ENCODE measurements at places on chromosomes 12 and 14.

GRCh38 chr12:86264451-86265328 lies 8.5 kb upstream of the MGAT4C start:
- no peak for DNase-seq

GRCh38 chr14:24095271-24096068 lies 1.4 kb downstream of the PCK2 start:
- DNase-seq, result no peak

DNA sequence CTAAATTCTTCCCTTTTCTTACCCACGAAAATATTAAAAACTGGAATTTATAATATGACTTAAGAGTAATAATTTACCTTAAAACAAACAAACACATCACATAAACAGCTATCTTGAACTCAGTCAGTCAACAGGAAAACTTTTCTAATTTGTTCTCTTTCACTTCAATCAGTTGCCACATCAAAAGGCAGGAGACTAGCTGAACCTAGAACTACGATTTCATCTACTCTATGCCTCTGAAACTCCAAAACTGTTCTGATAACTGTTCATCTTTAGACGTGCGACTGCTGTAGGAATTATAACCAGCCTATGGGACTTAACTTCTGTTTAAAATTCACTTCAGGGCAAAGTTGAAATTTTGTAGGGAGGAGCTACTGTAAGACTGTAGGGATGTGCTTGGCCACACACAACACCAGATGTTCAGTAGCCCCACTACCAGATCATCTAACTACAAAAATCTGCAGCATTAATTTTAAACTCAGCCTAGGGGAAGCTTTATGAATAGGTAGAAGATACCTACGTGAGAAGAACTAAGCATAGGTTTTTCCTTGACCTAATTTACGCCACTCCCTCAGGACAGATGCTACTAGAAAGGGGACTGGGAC lies 7.6 kb upstream of the RAD51AP1 start:
- DNase-seq, result no peak

DNA sequence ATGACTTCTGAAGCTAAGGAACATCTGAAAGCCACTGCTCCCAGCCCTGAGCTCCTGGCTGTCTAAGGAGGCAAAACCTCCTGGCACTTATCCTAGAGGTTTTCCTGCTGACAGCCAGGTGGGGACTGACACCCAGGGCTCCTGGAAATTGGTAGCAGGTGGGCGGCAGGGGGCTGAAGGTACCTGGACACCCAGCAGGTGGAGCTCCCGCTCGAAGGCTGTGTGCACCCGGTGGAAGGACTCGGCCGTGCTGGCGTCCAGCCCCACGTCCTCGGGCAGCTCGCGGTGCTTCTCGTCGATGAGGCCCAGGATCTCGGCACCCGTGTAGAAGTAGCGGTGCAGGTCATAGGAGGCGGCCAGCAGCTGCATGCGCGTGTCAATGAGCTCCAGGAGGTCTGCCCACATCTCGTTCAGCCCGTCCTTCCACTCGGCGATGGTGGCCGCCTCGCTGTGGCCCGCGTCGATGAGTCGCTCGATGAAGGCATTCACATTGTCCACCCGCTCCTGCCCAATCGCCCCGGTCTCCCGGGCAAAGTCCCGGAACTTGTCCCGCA lies 68.2 kb downstream of the PLEKHG3 start:
- no peak for DNase-seq

DNA sequence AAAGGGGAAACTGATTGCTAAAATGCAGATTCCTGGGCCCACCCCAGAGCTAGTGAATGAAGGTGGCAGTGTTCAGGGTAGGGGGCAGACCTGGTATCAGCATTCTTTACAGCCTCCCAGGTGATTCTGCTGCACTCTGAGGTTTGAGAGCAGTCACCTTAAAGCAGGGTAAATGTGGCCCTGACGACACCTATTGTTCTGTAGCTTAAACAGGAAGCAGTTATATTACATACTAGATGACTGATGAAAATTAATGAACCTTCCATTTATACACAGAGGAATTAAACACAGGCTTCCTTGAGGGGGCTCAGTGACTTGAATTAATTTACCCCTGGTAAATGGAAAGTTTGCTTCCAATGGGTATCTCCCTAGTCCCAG lies 25.3 kb downstream of the NUAK1 start:
- no peak for DNase-seq

GRCh38 chr12:91417650-91418049 lies 235.0 kb upstream of the DCN start:
- DNase-seq, result no peak

GRCh38 chr12:130828895-130829294 lies 10.2 kb downstream of the STX2 start:
- no peak for DNase-seq

DNA sequence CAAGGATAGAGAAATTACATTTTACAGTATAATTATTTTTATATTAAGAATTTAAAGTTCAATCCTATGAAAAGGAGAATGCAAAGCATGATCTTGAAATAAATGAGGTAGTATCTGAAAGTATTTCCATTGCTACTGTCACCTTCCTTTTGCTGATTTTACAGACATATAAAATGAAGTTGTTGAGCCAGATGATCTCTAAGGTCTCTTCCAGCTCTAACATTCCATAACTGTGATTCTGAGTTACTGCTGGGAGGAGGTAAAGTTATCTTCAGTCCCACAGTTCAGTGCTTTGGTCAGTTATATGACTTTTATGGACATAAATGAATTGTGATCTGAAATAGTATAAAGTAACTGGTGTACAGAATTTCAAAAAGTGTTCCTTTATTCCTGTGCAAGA lies 52.8 kb downstream of the SLC38A6 start:
- no peak for DNase-seq

DNA sequence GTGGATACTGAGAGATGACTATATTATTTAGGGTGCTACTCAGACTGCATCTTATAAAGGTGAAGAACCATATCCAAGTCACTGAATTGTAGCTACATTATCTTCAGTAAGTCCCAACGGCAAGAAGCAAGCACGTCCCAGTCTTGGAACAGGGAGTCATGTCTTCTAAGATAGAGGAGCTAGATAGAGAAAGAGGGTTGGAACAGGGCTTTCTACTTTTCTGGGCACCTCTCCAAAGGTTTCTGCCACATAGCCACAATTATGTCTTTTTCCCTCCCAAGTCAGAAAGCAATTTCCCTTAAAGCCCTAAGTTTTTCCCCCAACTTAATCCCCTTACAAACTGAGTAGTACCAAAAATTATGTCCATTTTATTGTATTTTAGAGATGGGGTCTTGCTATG lies 22.4 kb downstream of the MAPK1IP1L start:
- DNase-seq, result peak; percentile 61

- peak; percentile 62 for DNase-seq
Measured at GRCh38 chr12:105843986-105844760, 294.6 kb downstream of the NUAK1 start.

- no peak for DNase-seq
Measured at GRCh38 chr12:31368666-31369361, 42.9 kb upstream of the SINHCAF start.

- DNase-seq, result no peak
Measured at GRCh38 chr14:61545726-61546455, 149.4 kb upstream of the HIF1A start.

GRCh38 chr12:71649401-71649800 lies 14.2 kb downstream of the ZFC3H1 start:
- no peak for DNase-seq

DNA sequence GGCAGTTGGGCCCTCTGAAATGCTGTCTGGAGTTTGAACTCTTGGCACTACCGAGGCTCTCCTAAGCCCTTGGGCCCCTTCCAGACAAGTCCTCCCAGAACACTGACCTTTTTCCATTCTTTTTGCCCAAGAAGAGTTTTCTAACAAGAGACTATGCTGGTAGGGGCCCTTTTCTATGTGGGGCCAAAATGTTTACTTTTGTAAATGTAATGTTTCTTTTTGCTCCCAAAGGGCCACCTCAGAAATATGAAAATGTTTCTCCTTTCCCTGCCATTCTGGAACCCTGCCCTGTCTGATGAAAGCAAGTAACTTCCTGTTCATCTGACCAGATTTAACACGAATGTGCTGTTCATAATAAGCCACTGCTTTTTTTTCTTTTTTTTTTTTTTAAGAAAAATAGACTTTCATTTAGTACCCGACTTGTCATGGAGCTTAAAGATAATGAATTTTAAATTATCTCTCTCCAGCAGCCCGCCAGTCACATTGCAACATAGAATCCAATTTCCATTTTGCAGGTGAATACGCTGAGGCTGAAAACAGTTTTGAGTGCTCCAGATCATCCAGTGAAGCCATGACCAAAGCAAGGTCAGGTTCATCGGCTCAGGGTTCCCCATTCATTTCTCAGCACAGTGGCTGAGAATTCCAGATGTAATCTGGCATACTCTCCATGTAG lies 169.9 kb downstream of the DPF3 start:
- DNase-seq, result no peak

DNA sequence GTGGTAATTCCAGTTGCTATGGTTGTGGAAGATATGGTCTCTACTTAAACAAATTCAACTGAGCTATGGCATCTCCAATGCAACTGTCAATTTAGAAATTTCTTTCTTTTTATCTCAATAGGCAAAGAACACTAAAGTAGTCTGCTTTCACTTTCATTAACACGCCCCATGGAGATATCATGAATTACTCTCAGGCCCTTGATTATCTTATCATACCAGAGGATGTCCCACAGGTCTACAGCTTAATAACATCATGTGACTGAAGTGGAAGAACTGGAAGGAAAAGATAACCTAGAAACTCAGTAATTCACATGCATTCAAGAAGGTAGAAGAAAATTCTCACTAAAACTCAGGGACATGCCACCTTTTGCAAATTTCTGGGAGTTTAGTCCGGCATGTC lies 114.3 kb downstream of the FLRT2 start:
- no peak for DNase-seq

GRCh38 chr12:99157946-99158345 lies 489.6 kb upstream of the GARIN6 start:
- DNase-seq, result no peak

DNA sequence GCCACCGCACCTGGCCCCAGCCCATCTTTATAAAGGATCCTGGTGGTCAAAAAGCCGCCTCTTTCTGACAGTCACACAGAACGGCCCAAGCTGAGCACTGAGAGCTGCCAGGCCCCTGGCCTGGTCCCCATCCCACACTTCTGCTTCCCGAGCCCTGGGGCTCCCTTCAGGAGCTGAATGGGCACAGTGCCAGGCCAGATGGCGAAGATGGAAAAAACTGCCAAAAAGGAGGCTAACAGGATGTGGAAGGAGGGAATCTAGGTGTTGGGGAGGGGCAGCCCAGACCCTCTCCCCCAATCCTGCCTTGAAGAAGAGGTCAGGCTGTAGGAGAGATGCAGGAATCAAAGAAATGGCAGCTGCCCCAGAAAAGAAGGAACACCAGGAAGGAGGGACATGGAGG lies 5.0 kb downstream of the LPAR5 start:
- no peak for DNase-seq

DNA sequence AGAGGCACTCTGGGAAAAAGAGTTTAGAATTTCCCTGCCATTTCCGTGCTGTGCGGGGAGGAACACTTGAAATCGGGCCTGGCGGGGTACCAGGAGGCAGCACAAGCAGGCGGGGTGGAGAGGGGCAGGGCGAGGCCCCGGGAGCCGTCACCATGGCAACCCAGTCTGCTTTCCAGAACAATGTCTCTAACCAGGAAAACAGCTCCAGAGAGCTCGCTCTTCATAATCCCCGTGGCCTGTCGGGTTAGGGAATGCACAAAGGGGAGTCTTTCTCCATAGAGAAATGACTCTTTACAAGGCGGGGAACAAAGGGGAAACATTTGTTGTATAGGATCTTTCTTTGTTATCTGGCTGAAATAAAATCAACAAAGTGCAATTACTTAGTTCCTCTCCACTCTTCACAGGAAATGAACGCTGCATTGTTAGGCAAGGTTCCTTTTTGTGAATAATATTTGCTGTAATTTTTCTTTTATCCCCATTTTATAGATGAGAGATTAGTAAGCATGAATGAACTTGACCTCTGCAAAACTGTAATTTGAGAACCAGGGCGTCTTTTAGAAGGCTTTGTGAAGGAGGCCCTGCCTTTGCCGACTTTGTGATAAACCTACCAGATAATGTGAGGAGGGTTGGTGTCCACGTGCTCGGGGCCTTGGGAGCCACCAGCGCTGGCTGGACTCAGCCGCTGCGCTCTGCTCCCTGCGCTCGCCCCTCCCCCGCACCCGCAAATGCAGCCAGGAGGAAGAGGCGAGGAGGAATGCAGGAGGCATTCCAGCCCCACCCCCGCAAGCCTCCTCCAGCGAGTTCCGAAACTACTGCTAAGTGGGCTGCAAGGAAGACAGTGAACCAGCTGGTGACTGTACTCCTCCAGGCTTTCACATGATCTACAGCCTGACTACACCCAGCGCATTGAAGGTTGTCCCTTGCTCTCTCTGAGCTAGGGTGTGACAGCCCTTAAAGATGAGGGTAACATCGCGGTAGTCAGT lies 105.2 kb upstream of the ATF7IP start:
- DNase-seq, result peak; percentile 89

DNA sequence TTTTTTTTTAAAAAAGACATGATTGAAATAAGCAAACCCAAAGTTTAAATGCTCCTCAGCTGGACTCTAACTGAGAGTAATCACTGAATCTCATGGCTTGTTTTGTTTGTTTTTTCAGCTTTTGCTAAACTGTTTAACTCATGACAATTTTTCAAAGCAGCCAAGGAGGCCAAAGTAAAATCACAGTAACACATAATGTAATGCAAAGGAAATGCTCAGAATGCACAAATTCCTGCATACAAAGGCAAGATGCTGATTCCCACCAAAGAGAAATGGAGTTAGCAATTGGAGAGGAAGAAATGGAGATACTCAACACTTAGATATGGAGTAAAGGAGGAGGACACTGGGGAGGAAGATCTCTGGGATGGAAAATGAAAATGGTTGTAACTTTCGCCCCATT lies 126.2 kb upstream of the SOX5 start:
- no peak for DNase-seq

- no peak for DNase-seq
Measured at GRCh38 chr12:47318963-47319362, 239.2 kb upstream of the AMIGO2 start.

- DNase-seq, result no peak
Measured at GRCh38 chr12:124727264-124727800, 136.3 kb downstream of the SCARB1 start.

DNA sequence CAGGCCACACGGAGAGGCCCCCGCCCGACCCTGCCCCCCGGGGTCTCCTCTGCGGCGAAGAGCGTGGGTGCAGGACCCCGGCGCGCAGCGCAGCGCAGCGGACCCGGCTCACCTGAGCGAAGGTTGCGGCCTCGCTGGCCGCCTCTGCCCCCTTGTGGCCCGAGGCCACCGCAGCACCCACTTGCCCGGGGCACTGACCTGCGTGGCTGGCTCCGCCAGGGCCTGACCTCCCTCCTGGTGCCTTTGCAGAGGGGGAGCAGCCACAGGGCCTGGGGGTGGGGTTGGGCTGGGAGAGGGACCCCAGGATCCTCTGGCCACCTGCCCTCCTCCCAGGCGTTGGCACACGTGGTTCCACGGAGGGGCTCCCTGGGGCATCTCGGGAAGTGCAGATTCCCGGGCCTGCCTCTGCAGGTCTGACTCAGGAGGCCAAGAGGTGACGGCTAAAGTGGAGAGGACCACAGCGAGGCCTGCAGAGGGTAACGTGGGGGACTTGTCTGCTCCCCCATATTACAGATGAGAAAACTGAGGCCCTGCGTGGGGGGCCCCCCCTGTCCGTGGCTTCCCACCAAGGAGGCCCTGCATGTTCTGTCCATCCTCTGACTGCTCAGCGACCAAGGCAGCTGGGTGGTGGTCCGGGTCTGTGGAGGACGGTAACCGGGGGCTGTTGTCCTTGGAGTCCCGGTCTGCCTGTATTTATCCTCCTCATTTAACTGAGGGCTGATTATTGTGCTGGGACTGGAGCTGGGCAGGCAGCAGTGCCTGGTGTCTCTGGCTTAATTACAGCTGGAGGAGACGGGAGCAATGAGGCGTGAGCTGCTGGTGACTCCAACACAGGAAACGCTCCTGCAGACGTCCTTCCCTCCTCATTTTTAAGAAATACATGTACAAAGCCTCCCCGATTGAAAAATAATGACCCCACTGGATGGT lies 67.9 kb upstream of the BEGAIN start:
- DNase-seq, result no peak
